Stimulated activated CD4-positive, alpha-beta T cell treated with anti-CD3 and anti-CD28 coated beads, Interleukin-1b, Interleukin-23, amount 100 ng/mL, for 1 hour (primary cell): ENCODE measurements at places on chromosomes 7 and 10.

GRCh38 chr10:21888959-21889358, 114.6 kb downstream of the DNAJC1 start:
- DNase-seq: no peak

DNA sequence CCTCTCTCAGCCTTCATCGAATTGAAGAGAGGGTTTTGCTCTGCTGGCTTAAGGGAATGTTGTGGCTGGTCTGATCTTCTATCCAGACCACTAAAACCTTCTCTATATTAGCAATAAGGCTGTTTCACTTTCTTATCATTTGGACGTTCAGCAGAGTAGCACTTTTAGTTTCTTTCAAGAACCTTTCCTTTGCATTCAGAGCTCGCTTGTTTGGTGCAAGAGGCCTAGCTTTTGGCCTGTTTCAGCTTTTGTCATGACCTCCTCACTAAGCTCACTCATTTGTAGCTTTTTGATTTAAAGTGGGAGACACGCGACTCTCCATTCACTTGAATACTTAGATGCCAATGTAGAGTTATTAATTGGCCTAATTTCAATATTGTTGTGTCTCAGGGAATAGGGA, 3.9 kb downstream of the MPP7 start:
- no peak for DNase-seq

GRCh38 chr7:28151965-28152364, 28.6 kb downstream of the JAZF1 start:
- DNase-seq: no peak

- no peak for DNase-seq
These were observed 210.7 kb upstream of the MDFIC start for GRCh38 chr7:114711241-114711640.

GRCh38 chr10:44402465-44403195, 17.7 kb upstream of the CXCL12 start:
- no peak for DNase-seq

DNA sequence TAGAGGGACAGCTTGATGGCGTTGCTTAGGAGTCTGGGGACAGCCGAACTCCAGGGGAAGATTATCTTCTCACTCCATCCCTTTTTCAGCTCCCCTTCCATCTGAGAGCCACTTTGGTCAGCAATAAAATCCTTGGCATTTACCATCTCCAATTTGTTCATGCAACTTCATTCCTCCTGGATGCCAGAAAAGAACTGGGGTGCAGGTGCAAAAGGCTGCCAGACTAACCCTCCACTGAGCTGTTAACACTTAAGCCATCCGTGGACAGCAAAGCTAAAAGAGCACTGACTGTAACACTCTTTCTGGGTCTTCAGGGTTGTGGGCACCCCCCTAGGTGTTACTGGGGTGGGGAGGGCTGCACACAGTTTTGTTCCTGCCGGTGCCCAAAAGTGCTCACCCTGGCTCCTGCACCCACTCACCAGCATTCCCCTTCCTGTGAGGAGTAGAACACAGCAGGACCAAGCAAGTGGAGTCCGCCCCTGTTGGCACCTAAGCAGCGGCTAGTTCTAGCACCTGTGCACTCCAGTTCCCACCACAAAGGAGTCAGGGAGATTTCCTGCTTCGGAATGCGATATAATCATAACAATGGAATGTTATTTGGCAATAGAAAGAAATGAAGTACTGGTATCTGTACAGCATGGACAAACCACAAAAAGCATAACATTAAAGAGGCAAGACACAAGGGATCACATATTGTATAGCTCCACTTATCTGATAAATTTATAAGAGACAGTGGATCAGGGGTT, 95.1 kb downstream of the NPY start:
- no peak for DNase-seq

DNA sequence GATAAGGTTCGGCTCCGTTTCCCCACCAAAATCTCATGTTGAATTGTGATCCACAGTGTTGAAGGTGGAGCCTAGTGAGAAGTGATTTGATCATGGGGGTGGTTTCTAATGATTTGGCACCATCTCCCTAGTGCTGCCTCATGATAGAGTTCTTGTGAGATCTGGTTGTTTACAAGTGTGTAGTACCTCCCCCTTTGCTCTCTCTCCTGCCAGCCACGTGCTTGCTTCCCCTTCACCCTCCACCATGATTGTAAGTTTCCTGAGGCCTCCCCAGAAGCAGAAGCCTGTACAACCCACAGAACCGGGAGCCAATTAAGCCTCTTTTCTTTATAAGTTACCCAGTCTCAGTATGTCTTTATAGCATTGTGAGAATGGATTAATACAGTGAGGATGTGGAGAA, 12.1 kb upstream of the LRGUK start:
- DNase-seq: no peak

DNA sequence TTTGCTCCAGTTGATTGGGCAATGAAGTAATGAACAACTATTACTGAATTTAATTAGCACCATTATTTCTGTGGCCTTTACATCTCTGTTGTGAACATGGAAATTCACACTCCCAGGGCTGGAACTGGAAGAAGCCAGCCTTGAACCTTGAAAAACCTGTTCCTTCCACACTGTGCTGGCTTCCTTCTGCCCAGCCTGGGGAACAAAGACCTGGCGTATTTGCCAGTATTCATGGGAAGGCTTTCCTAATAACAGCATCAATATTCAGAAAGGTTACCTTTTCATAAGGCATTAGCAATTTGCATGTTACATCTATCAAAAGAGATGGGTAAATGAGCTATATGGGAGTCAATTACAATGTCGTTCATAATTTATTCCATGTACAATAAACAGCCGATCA, 1.3 kb downstream of the C10orf90 start:
- no peak for DNase-seq

GRCh38 chr10:91115618-91116390, 104.7 kb upstream of the PCGF5 start:
- no peak for DNase-seq

- no peak for DNase-seq
These were observed 94.9 kb upstream of the IKZF1 start for GRCh38 chr7:50209461-50210135.

DNA sequence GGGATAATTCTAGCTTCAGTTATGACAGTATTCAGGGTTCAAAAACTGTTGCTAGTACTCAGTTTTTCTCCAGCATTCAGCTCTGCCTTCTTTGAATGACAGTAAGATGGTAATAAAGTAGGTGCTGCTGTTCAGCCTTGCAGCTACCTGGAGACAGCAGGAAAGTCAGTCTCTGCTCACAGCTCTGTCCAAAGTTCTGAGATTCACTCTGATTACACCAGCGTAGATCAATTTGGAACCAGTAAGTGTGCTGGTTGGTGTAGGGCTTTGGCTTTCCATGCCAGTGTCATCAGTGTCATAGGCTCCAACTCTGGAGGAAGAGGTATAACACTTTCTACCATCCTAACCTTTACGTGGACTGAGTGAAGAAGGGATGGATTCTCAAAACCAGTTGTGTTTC, 26.2 kb downstream of the STK17A start:
- DNase-seq: no peak

DNA sequence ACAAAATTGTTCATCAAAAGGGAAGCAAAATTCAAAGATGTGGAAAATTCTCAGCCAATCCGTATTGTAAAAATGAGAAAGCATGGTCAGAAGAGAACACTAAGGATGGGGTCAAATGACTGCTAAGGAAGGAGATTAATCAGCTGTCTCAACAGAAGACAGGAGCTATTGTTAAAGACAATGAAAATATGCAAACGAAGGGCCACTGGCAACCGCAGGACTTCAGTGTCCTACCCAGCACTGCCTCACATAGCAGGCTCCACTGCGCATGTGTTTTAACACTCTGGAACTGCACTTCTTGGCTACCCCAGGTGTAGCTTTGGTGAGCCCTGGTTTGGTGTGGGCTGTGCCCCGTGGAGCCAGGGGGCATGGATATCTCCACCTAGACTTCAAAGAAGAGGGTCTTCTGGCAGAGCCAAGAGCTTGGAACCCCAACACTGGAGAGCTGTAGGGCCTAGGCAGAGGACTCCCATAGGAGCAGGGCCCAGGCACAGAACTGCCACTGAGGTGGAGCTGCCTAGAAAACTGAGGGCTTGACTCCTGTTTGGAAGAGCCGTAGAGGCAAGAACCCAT, 176.2 kb upstream of the GDF10 start:
- DNase-seq: no peak

GRCh38 chr10:60731134-60731885, 47.0 kb upstream of the CDK1 start:
- no peak for DNase-seq

DNA sequence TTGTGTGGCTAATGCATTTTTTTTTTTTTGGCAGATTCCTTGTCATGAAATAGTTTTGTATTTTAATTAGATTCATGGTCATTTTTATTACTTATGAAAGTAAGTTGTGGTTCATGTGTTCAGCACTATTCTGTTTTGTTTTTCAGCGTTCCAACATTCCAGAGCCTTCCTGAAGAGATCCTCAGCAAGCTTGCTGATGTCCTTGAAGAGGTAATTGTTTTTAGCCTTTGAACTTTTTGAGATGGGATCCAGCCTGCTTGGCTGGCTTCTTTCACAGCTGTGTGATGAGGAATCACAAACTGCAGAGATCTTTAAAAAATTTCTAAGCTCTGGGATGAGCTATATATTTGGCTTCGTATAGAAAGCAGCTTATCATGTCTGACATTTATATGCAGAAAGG, 208.0 kb upstream of the CSTF2T start:
- DNase-seq: no peak

GRCh38 chr7:47404010-47404409, 177.9 kb downstream of the TNS3 start:
- no peak for DNase-seq

- no peak for DNase-seq
These were observed 32.8 kb downstream of the MRPS33 start for GRCh38 chr7:140981951-140982350.

DNA sequence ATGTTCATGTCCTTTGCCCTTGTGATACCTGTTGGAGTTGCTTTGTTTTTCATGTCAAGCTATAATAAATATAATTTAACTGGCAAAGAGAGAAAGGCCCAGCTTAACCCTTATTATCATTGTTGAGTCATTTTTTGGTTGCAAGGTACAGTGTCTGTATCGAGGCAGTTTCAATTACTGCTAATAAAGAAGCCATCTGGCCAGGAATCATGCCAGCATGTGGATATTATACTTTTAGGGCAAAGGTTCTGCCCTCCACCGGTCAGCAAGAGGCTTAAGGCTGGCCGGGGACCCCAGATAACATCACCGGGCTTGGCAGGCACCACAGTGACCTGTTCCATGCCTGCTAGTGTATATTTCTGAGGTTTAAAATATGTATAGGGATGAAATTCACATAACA, 9.0 kb upstream of the CYP3A4 start:
- DNase-seq: no peak

DNA sequence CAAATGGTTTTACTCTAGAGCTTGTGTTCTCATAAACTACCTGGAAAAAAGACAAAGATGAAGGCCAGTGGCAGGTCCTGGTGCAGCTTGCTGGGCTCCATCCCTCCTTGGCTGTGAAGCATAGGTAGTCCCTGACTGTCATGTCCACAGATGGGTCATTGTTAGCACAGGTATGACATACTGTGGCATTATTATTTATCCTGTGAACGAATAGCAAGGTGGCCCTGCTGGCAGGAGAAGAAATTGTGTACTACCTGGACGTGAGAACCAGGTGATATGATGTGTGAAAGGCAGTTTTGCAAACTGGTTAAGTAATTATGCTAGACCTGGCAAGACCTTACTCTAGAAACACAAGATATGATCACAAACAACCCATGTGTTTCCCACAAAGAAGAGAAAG, 63.9 kb downstream of the CCDC71L start:
- DNase-seq: no peak

- no peak for DNase-seq
These were observed 191.5 kb downstream of the PHTF2 start for GRCh38 chr7:77989981-77990566.

GRCh38 chr10:79136236-79137005, 67.7 kb downstream of the ZMIZ1 start:
- no peak for DNase-seq

DNA sequence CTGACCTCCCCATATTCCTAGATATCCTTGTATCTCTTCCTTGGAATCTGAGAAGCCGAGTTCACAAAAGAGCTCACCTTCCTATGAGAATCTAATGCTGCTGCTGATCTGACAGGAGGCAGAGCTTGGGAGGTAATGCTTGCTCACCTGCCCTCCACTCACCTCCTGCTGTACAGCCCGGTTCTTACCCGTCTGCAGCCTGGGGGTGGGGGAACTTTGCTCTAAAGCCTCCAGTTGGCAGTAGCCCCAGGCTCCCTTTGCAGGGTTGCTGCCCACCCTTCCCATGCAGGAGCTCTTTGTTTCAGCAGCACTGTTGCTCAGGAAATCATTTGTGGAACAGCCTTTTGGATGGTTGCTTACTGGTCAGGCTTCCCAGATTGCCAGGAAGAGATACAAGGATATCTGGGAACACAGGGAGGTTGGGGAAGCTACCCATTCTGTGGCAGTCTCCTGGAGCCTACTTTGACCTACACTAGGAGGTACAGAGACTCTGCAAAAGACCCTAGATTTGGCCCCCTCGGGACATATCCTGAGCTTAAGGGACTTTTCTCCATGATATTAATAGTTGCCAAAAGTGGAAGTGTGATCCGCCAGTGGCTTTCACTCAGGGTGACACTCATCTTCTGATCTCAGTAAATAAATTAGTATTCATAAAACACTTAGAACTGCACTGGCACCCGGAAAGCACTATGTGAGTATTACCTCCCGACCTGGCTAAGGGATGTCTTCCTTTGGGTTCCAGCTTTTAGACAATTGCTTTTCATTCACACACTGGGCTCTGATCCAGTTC, 363.7 kb upstream of the PODXL start:
- DNase-seq: no peak

- no peak for DNase-seq
These were observed 3.5 kb upstream of the LRMDA start for GRCh38 chr10:75427951-75428350.

- DNase-seq: no peak
These were observed 69.1 kb downstream of the TFPI2 start for GRCh38 chr7:93821463-93821862.

- DNase-seq: no peak
These were observed 28.4 kb upstream of the PTER start for GRCh38 chr10:16408379-16408778.

GRCh38 chr7:44762300-44762699, 13.7 kb downstream of the ZMIZ2 start:
- DNase-seq: no peak

GRCh38 chr7:101922631-101923601, 105.5 kb downstream of the CUX1 start:
- no peak for DNase-seq

DNA sequence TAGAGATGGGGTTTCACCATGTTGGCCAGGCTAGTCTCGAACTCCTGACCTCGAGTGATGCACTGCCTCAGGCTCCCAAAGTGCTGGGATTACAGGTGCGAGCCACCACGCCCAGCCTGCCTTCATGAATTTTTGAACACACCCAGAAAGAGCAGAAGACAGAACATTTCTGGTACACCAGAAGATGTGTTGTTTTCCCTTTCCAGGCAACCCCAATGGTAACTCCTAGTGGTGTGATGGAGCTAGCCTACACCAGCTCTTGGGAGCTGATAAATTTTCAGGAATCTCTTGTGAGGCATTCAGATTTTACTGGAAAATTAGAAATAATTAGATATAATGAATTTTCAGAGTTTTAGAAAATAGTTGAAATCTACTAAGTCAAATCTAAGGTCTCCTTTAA, 904 bp upstream of the CCDC7 start:
- no peak for DNase-seq
